ENCODE measurements at places on chromosomes 5 and 9.
A peak's percentile ranks its signal among the peaks of the same experiment; 100 is the strongest.

GRCh38 chr5:66989286-66989685 lies 207.3 kb downstream of the CD180 start:
- no peak for DNase-seq

GRCh38 chr5:113292462-113292861 lies 142.3 kb downstream of the TSSK1B start:
- no peak for DNase-seq

GRCh38 chr5:116375926-116376325 lies 198.7 kb downstream of the SEMA6A start:
- DNase-seq = no peak

- no peak for DNase-seq
Measured at GRCh38 chr9:105119156-105119555, 125.3 kb upstream of the SLC44A1 start.

- peak; percentile 47 for DNase-seq
Measured at GRCh38 chr5:172714491-172715420, 56.2 kb downstream of the DUSP1 start.

- DNase-seq = no peak
Measured at GRCh38 chr9:101028346-101029314, at the start of gene PLPPR1. TSS of gene PLPPR1 (plus strand) at chr9:101028727.

DNA sequence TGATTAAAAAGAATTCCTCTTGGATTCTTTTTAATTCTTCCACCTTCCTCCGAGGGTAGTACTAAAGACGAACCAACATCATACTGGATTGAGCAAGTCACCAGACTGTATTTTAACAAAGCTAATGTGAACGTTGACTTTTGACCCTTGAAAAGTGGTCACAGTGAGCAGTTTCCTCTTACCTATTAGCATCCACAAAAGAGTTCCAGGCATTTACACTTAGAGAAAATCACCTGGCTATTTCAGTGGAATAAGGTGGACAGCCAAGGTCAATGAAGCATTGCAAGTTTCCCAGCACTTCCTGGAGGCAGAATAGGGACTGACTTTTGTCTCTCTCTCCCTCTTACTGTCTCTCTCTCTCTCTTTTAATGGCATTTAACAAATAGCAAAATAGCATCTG lies 145.1 kb upstream of the DAB2 start:
- no peak for DNase-seq

GRCh38 chr9:5513966-5514616 lies 3.8 kb downstream of the PDCD1LG2 start:
- DNase-seq = no peak

DNA sequence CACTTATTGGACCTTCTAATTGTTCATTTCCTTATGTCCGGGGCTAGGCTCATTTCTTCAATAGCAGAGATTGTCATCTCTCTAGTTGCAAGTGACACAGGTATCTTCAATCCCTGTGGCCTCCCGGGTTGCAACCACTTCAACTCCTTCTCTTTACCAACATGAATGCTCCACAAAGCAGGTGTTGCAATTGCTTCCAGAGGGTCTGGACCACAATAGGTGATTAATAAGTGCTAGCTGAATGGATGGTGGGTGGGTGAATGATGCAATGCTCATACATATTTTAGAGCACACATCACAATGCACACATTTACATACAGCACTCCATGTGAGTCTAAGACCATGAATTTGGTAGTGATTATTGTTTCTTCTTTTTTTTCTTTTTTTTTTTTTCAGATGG lies 2.6 kb downstream of the CEMIP2 start:
- no peak for DNase-seq

GRCh38 chr9:132163457-132163875 lies 1.6 kb downstream of the NTNG2 start:
- no peak for DNase-seq

DNA sequence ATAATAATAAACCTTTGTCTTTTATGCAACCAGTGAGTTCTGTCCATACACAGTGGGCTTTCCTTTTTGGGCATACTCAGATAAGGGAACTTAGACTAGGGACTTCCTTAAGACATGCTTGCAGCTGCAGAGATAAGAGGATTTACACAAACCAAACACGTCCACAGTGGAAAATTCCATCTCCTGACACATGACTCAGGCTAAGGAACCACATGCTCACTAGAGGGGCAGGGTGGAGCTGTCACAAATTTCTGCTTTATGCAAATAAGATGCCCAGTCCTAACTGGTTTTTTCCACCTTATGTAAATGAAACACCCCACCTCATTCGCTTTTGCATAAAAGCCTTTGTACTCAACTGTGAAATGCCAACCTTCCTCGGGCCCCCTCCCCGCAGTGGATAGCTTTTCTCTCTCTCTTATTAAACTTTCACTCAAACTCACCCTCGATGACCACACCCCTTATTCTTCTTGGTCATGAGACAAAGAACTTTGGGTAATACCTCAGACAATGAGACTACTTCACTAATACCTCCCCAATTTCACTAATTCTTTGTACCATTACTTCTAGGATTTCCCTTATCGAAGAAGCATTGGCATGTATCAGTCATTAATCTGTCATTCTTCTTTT lies 170.3 kb upstream of the FTMT start:
- no peak for DNase-seq

Data from Panc1 (cell line).